DMS79 (cell line): ENCODE measurements at places on chromosomes 5 and 9.

DNA sequence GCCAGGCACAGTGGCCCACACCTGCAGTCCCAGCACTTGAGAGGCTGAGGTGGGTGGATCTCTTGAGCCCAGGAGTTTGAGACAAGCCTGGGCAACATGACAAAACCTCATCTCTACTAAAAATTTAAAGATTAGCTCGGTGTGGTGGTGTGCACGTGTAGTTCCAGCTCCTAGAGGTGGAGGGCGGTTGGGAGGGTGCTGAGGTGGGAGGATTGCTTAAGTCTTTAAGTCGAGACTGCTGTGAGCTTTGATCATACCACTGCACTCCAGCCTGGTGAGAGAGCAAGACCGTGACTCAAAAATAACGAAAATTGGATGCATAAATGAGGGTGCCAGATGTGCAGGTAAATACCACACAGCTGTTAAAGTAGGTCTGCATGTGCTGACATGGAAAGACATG lies 39.3 kb upstream of the TDRD7 start:
- no peak for DNase-seq

DNA sequence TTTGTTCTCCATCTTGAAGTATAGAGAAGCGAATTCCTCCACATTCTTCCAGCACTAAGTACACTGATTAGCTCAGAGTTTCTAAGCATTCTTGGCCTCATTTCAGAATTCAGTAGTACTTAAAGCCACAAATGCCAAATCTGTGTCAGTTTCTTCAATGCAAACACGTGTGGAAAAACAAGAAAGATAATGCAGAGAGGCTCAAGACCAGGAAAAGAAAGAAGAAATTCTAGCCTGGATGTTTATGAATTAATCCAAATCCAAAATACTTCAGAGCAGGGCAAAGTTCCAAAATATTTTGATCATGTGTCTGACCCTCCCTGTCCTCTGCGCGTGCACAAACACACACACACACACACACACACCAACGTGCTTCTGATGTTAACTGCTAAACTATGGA lies 457.6 kb downstream of the SLCO4C1 start:
- no peak for DNase-seq

- no peak for DNase-seq
These were observed 27.8 kb upstream of the SLC44A1 start for GRCh38 chr9:105216440-105217178.

GRCh38 chr5:176732736-176733405 lies 77.5 kb upstream of the UNC5A start:
- DNase-seq, result no peak

DNA sequence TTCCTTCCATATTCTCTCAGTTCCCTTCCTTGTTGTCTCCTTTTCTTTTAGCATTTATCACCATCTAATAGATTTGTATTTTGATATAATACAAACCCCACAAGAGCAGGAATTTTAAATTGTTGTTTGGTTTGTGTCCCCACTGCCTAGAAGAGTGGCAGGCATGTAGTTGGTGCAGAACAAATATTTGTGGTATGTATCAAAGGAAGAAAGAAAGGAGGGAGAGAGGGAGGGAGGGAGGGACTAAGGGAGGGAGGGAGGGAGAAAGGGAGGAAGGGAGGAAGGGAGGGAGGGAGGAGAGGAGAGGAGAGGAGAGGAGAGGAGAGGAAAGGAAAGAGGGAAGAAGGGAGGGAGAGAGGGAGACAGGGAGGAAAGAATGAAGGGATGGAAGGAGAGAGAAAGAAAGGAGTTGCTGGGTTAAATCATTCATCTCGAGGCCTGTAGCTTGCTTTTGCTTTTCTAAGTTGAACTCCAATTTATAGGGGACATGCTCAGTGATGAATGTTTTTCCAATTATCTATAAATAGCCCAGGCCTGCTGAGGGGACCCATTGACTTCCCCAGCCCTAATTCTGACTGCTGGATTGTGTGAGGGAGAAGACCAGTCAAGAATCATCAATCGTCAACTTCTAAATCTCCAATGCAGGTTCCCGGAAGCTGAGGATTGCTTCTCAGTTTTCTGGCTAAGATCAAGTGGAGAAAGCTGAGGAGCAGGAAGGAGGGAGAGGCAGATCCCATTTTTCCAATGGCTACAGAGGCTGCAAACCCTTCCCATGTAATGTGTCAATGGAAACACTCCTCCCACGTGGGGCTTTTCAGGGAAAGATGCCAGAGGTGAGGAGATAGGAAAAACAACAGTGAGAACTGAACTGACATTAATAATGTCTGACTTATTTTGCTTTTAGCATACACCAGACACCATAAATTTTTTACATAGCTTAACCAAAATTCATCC lies 320.7 kb downstream of the ASTN2 start:
- DNase-seq, result no peak

- DNase-seq, result no peak
These were observed 15.4 kb downstream of the LMX1B start for GRCh38 chr9:126628969-126629674.
